ENCODE measurements at places on chromosomes 12 and 14.
A peak's percentile ranks its signal among the peaks of the same experiment; 100 is the strongest.

DNA sequence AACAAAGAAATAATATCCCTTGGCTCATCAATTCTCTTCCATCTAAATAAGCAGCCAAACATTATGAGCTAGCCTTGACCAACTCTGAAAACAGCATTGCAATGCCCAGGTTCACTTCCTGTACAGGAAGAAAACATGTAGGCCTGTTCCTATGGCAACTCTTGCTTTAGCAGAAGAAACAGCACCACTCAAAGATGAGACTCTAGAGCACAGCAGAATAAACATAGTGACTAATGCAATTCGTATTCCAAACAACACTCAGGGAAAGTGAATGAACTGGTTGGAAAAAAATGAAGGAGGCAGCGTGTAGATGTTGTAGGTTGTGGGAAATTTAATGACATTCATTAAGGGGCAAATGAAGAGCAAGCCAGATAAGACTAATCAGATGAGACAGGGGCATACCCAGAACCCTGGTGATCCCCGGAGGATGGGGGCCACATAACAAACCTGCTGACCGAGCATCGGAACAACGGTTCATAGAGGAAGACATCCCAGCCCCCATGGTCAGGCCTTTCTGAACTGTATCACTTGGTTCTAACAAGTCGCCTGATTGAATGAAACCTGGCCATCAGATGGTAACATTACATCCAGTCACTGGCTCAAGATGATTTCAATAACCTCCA is 9.0 kb downstream of the ARHGDIB start:
- DNase-seq, result peak; percentile 98

GRCh38 chr12:644818-645552 is 18.3 kb downstream of the NINJ2 start:
- no peak for DNase-seq

- DNase-seq, result no peak
These were observed 39.7 kb downstream of the KRT80 start for GRCh38 chr12:52151837-52152783.

DNA sequence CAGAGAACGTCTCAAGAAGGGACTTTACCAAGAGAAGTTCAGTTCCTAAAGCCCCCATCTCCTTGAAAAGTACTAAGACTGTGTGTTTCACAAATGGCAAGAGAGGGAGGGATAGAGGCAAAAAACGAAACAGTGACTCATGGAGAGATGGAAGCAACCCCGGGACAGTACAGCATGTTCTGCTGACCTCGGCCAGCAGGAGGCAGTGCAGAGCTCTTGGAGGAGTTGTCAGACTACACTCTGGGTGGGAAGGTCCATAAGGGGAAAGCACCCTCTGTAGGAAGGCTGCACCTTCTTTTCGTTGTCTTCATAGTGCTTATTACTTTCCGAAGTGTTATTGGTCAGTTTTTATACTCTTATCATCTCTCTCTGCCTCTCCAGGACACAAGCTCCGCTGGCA is 525.2 kb upstream of the CCDC196 start:
- DNase-seq, result no peak

- no peak for DNase-seq
These were observed 64.4 kb downstream of the FBXL14 start for GRCh38 chr12:1529862-1530591.

DNA sequence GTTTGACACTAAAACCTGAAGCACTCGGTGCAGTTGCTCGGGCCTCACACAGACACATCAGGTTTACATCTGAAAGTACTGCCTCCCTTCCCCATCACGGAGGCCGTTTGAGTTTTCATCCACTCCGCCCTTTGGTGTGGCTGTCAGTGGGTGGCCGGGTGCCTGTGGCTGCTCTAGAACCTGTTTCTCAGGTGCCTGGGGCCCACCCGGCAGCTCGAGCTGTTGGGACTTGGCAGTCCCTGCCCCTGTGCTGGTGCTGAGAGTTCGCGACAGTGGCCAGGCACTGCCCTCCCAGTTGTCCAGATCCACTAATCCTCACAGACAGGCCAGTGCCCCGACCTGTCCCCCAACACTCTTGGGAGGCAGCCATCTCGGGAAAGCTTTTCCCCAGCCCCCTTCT is 22.4 kb downstream of the XRCC3 start:
- DNase-seq, result no peak

DNA sequence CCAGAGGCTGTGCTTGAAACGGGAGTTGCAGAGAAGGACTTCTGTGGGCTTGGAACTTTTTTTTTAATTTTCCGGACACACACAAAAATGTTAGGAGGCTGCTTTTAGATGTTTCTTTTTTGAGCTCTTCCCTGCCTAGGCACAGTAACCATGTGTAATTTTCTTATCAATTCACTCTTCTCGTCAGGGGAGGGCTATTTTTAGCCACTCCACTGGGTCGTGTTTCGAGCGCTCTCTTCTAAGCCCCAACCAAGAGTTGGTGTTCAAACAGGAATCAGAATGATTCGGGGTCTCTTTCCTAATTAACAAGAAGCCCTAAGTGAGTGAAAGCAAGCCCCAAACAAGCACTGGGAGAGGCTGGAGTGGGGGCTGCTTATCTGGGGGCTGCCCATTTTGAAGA is 162.6 kb downstream of the CHST11 start:
- no peak for DNase-seq

DNA sequence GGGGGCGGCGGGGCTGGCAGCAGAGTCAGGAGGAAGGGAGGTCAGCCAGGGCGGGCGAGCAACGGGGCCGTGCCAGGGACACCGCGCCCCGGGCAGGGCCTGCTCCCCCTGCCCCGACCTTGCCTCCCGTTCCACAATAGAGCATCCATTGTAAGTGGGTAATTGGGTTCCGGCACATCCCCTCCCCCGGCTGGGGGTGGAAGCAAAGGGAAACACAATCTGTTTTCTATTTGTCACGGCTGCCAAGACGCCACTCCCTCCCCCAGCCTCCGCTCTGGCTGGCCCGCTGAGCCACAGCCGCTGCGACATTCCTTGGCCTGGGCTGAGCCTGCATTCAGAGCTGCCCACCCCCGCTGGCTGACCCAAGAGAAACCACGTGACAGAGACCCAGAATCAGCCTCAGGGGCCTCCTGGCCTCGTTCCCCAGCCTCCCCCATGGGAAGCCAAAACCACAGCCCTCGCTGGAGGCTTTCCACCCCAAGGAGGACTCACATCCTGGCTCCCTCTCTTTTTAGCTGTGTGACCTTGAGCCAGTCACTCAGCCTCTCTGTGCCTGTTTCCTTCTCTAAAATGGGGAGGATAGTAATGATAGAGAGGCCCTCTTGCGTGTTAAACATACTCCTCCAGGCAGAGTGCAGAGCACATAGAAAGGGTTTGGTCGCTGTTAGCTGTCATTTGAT is 117.6 kb downstream of the SCARB1 start:
- no peak for DNase-seq

DNA sequence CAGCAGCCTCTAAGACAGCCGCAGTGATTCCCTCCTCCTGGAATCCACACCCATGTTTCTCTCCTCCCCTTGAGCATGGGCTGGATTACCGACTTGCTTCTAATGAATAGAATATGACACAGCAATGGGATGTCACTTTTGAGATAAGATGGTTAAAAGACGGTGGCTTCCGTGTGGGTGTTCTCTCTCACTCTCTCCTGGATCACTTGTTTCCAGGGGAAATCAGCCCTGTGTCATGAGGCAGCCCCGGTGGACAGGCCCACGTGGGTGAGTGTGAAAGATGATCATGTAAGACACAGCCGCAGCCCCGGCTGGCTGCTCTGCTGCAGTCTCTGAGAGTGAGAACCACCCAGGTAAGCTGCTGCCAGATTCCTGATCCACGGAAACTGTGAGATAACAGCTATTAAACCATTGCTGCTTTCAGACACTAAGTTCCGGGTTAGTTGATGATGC is 10.7 kb downstream of the MOAP1 start:
- no peak for DNase-seq

DNA sequence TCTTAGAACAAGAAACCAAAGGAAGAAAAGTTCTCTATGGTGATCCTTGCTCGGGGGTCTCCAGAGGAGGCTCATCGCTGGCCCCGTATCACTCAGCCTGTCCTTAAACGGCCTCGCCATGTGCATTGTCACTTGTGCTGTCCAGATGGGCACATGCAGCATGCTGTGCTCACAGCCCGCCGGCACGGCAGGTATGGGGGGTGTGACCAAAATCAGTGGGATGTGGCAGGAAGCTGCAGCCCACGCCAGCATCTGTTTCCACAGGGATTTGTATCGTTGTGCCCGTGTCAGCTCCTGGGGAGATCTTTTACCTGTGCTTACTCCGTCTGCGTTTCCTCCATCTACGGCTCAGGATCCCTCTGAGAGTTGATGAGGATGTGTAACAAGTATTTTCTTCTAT is 2.6 kb upstream of the SLC39A2 start:
- no peak for DNase-seq

DNA sequence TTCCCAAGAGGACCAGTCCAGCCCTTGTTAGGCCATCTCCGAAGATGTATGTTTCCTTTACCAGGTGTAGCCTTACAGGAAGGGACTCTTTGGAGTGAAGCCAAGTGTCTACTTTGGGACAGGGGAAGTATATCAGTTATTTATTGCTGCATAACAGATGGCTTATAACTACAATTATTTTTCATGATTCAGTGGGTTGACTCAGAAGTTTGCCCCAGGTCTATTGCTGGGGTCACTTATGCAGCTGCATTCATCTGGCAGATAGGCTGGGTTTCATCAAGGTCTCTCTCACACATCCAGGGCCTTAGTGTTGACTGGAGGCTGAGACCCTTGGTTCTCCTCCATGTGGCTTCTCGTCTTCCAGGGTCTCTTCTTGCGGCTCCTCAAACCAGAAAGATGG is 170.1 kb downstream of the NRXN3 start:
- no peak for DNase-seq

DNA sequence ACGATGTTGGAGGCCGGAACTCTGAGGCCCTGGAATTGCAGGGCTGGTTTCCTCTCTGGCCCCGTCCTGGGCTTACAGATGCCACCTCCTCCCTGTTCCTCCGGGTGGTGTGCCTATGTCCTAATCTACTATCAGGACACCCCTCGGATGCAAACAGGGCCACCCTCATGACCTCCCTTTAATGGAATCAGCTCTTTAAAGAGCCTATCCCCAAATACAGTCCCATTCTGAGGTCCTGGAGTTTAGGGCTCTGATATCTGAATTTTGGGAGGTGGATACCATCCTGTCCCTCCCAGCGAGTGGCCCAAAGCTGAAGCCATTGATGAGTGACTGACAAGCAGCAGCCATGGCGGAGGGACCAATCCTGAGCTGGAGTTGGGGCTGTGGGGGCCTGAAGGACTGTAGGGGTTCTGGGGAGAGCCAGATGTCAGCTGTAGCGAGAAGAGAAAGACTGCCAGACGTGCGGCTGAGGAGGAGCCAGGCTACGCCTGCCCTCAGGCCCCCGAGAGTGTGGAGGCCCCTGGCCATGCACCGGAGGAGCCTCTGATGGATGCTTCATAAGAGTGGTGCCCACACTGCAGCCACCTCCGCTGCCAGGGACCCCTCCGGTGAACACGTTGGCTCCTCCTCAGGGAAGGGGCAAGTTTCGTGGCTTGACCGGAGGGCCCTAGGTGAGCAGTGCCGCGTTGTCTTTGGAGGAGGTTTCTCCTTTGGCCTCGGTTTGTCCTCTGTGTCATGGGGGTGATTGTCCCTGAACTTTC is 100.2 kb downstream of the KIF26A start:
- DNase-seq, result no peak

DNA sequence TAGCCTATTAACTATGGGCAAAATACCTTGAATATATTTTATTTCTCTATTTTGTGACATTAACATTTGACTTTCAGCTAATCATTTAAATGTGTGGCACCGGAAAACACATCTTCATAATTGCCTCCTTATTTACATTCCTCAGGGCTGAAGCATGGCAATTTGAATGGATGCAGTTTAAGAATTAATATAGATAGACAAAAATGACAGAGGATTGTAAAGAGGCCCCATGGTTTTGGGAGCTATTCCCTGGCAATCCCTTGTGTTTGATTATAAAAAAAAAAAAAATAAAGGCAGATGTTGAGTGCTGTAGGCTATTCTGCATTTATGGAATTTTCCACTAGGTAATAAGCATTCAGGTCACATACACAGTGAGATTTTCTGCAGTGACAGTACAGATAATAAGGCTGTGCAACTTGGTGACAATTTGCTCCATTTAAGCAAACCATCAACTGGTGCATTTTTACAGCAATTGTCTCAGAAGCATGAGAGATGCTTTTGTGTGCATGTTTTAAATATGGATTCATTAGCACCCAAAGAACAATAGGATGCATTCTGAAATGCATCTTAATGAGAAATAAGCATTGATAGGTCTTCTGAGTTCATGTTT is 123.2 kb upstream of the SLC38A4 start:
- no peak for DNase-seq

GRCh38 chr12:121255433-121255832 is 41.1 kb downstream of the CAMKK2 start:
- no peak for DNase-seq

GRCh38 chr12:57226588-57227314 is 2.8 kb upstream of the SHMT2 start:
- no peak for DNase-seq

GRCh38 chr14:98470663-98471062 is 801.3 kb downstream of the BCL11B start:
- DNase-seq, result no peak

GRCh38 chr12:5921027-5921909 is 23.8 kb downstream of the ANO2 start:
- no peak for DNase-seq

- no peak for DNase-seq
These were observed 18.0 kb upstream of the BEGAIN start for GRCh38 chr14:100605230-100605629.

GRCh38 chr14:37697489-37698121 is 102.2 kb downstream of the TTC6 start:
- DNase-seq, result peak; percentile 62

DNA sequence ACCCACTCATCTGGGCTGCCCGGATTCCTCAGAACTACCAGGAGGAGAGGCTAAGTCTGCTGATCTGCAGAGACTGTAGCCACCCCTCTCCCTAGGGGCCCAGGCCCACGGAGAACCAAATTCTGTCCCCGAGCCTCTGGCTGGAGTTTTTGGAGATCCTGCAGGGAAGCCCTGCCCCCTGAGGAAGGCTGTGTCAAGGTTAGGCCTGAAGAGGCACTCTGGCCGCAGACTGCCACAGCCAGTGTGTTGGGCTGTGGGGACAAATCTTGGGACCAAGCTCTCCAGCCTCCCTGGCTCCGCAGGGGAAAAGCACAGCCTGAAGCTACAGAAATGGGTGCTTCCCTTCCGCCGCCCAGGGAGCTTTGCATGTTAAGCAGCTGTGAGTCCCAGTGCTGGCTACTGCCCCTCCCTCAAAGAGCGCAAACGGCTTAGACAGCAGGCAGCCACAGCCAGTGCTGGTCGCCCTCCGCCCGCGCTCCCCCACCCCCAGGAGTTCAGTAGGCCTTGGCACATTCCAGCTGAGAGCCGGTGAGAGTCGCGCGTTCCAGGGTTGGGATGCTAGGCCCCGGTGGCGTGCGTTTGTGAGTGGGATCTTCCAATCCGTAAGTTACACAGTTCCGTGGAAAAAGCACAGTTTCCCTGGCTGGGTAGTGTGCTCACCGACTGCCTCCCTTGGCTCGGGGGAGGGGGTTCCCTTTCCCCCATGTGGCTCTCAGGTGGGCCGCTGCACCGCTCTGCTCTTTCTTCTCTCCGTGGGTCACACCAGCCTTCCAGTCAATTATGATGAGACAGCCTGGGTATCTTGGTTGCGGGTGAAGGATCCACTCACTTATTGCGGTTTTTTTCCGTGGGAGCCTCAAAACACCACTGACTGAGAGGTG is 13.2 kb downstream of the CLEC4E start:
- DNase-seq, result no peak
